Fibroblast of pulmonary artery (primary cell): ENCODE measurements at places on chromosomes 6 and 20.
A peak's percentile ranks its signal among the peaks of the same experiment; 100 is the strongest.

DNA sequence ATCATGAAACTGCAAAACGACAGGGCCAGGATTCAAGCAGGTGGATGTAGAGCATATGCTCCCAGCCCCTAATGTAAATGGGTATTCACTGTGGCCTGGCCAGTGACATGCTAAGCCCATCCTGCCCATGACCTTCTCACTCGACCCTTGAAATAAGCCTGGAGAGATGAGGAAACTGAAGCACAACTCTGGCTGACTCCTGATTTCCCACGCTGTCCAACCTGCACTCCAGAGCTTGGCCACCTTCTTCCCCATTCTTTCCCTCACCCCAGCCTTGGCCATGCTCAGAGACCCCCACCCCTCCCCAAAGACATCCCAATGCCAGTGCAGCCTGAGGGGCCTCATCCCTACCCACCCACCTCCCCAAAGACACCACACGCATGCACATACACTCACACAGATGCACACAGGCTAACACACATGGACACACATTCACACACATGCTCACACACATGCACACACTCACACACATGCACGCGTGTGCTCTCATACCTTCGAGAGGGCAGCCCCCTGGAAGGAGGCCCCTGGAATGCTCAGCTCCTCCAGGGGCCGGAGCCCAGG, 12.4 kb downstream of the TFEB start:
- no peak for DNase-seq

GRCh38 chr6:35258858-35259193, 709 bp upstream of the ZNF76 start:
- DNase-seq, result peak; percentile 58

DNA sequence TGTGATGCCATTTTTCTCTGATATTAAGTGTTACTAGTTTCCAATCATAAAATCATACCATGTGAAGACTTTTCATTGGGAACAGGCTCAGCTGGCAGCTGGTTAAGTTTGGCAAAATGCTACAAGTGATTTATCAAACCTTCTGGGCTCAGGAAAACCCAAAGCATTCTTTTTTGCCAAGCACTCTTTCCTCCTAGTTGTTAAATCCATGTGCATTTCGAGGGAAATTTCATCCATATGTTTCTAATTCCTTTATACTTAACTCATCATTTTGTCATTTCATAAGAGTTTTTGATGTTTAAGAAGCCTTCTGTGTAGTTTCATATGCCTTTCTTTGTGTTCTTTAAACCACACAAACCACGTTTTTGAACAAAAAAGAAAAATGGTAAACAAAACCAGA, 217.6 kb upstream of the PDE10A start:
- no peak for DNase-seq

GRCh38 chr20:49323622-49324238, 45.9 kb upstream of the ZNFX1 start:
- peak; percentile 89 for DNase-seq

- DNase-seq, result peak; percentile 90
Measured at GRCh38 chr6:109349419-109349987, 32.8 kb downstream of the CD164 start.

- peak; percentile 24 for DNase-seq
Measured at GRCh38 chr6:11911538-11911937, 100.6 kb upstream of the HIVEP1 start.

DNA sequence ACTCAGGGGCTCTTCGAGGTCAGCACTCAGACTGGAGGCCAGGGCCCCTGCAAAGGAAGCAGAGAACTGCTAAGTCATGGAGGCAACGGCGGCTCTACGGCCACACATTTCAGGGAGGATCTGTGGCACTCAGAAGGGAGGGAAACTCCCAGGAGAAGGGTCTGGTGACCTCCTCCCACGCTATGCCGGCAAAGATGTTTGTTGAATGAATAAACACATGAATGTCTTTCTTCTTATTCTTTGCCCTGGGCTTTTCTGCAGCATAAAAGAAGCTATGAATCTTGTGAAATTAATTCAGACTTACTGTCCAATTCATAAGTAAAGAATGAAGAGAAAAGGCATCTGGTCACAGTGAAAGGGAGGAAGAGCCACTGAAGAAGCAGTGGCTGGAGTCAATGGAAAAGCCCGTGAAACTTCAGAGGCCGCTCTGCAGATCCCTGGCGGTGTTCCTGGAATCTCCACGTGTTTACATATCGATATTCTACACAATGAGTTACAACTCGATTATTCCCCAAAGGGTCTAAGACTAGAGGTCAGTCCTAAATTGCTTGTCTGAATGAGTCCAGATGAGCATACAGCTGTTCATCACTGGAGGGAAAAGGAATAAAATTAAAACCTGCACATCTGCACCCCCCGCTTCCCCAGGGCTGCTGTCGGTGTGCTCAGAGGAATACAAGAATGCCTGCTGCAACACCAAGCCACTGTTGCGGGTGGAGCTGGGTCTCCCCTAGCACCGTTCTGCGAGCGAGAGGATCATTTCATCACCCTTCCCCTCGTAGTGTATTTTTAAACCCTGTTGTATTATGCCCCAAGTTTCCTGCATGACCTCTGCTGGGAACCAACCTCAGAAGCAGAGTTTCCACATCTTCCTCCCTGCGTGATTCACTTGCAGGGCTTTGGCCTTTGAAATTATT, 25.6 kb downstream of the INSM1 start:
- DNase-seq, result peak; percentile 16

GRCh38 chr20:58623579-58624473, 27.3 kb upstream of the STX16 start:
- peak; percentile 94 for DNase-seq

GRCh38 chr20:32078791-32079190, 26.7 kb downstream of the HCK start:
- no peak for DNase-seq

DNA sequence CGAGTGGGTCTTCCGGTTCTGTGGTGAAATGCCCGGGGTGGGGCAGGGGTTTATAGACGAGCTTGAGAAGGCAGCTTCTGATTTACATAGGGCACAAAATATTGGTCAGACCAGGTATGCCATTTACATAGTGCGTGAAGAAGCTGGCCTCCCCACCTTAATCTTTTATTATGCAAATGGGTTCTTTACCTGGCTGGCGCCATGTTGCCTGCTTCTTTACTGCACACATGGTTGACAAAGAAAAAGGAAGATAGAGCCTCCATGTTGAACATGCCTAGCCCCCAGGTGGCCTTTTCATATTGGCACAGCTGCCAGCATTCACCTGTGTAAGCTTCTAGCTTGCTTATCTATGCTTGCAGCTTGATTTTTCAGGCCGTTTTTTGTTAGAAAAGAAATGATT, 276.2 kb downstream of the PHACTR1 start:
- DNase-seq, result no peak

DNA sequence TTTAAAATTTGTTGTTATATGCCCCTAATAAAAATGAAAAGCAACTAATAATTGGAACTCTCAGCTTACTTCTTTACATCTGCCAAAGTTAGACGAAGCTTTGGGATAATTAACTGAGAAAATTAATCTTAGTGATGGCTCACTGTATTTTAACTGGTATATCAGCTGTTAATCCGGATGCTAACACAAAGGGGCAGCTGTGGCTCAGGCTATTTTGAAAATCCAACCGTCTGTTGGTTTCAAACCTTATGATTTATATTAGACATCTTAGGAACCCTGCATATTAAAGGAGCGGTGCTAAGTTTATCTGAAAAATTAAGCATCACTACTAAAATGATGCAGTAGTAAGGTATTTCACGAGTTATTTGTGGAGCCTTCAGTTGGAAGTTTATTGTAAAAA, 96.6 kb downstream of the AKAP7 start:
- no peak for DNase-seq

DNA sequence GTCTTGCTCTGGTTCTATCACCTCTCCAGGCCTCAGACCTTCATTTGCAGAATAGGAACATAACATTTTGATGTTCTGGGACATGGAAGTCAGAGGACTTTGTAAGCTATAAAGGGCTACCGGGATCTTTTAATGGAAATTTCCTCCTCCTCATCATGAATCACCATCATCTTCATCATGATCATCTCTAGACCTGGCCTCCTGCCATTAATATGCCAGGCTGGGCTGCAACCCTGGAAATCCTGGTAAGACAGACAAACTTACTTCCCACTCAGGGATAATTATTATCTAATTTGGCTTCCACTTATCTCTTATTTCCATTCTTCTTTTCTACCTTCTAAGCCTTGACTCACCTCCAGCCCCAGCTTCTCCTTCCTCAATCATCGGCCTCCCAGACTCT, 41.0 kb upstream of the MRPS18A start:
- DNase-seq, result no peak

DNA sequence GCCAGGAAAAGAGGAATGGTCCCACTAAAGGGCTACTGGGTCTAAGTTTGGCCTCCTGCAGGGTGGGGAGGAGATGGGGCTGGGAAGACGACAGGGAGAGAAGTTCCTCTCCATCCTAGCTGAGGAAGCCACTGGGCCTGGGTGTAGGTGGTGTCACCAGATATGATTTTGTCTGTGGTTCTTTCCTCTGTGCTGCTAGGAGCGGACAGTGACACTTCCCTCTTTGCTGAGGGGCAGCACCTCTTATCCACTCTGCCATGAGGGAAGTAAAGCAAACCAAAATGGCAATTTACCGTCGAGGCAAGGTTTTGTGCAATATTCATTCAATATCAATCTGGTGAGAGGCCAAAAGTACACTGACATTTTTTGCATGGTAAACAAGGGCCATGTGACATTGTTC, 33.0 kb upstream of the NR2E1 start:
- DNase-seq, result no peak

DNA sequence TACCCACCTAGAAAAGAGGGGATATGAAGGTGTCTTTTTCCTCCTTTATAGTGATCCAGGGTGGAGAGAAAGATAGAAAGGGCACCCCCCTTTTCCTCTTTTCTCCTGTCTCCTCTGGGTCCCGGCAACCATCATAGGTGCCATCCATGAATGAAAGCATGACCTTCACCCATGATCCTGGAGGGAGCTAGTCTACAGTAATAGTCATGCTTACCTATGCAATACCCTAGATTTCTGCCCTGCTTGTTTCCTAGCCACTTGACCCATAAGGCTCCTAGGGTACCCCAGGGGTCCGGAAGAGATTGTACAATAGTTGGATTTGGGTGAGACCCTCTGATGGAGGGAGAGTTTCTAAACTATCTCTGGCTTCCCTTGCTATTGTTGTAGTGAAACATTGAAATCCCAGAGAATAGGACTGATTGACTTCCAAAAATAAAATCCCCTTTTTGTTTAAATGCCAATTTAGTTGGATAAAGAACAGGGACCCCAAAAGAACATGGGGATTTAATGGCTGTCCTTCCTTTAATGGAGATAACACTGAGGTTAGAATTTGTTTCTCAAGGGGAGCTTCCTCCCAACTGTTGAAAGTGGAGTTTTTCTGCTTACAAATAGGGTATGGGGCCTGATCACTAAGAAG, 366.8 kb upstream of the KHDRBS2 start:
- peak; percentile 22 for DNase-seq

DNA sequence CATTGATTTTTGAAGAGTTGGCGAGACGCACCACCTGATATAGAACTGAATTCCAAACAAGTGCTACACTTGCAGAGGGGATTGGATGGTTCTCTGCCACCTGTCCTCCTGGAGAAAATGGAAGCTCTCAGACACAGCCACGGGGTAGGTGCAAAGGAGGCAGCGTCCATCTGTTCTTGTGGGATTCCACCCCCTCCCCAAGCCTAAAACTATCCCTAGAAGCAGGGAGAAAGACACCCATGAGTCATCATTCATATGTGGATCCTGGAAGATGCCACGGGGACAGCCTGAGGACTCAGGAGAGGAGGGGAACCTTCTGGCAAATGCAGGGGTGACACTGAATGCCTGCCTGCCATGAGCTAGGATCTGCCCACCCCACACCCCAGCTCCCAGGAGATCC, 171.3 kb upstream of the CST7 start:
- DNase-seq, result no peak

GRCh38 chr6:53727748-53728147, 62.2 kb upstream of the KLHL31 start:
- no peak for DNase-seq

GRCh38 chr6:42774201-42774600, 7.7 kb upstream of the BICRAL start:
- DNase-seq, result no peak

DNA sequence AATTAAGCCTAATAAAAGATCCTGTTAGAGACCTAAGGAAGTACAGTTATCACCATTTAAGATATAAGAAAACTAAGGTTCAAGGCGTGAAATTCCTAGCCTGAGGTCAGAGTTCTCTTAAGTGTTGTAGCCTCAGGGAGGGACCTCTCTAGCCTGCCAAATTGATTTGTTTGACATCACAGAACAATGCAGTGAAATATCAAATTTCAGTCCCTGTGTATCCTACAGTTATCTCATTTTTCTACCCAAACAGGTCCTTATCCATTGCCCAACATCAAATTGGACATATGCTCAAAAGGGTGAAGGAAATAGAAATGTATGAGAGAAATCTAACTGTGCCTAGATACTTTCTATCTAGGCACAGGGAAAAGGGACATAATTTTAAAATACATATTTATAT, 63.0 kb downstream of the NCOA7 start:
- DNase-seq, result no peak

DNA sequence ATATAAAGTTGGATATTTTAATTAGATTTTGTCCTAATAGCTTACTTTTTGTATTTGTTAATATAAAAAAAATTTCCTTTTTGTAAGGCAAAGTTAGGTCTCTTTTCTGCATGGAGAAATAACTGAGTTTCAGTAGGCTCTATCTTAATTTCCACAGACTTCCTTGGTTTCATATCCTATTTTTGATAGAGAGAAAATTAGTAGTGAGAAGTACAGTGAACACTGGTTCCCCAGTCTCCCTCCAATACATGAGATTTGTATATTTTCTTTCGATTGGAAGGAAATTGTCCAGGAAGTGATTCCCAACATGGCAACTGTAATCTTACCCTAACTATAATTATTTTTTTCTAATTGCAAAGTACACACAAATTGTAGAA, 26.4 kb downstream of the TRIM27 start:
- DNase-seq, result no peak

DNA sequence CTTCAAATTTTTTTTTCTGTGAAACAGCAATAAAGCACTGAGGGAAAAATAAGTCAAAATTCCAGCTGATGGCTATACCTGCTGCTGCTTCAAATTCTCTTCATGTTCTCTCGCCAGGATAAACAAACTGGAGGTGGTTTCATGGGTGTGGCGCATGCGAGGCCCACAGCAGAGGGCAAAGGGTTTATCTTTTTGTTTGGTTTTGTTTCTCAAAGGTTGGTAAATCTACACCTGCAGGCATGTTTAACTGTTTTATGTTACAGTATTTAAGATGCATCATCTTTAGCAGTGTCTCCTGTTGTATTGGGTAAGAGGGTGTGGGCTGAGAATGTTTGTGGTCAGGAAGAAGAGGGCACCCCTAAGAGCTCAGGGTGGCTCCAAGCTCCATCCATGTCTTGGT, 342.2 kb downstream of the CDH26 start:
- DNase-seq, result no peak
